ENCODE measurements at places on chromosomes 16 and 17.

DNA sequence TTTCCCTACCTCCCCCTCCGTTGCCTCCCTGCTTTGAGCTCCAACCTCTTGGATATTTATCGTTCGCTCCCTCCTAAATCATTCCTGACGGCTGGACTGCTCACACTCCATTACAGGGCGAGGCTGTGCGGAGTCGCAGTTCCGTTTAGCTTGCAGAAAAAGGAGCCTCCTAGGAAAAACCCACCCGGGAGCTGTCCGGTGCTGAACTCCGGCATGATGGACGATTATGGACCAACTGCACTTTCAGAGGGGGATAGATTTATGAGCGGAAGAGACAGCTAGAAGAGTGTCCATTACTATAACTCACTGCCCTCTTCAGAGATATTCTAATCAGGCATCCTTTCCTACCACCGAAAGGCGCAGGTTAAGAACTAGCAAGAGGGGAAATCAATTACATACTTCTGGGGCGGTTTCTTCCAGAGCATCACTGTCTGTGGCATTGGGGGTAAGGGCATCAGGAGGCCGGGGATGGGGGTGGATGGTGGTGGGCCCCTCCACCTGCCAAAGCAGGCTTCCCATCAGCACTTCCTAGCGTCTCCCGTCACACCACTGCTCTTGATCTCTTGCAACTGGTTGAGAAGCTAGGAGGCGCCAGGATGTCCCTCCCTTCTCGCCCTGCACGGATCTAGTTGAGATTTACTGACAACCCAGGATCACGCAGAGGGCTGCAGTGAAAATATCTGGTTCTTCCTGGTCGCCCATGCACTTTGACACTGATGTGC is 251.2 kb downstream of the ENGASE start:
- no peak for DNase-seq

GRCh38 chr16:70746708-70747424 is 54.1 kb downstream of the VAC14 start:
- DNase-seq, result no peak

GRCh38 chr16:75433732-75434413 is 570 bp upstream of the CFDP1 start:
- DNase-seq, result peak; percentile 93

GRCh38 chr17:68592009-68592408 is 9.2 kb downstream of the FAM20A start:
- DNase-seq, result no peak

GRCh38 chr16:88380099-88380498 is 2.7 kb upstream of the ZNF469 start:
- no peak for DNase-seq

DNA sequence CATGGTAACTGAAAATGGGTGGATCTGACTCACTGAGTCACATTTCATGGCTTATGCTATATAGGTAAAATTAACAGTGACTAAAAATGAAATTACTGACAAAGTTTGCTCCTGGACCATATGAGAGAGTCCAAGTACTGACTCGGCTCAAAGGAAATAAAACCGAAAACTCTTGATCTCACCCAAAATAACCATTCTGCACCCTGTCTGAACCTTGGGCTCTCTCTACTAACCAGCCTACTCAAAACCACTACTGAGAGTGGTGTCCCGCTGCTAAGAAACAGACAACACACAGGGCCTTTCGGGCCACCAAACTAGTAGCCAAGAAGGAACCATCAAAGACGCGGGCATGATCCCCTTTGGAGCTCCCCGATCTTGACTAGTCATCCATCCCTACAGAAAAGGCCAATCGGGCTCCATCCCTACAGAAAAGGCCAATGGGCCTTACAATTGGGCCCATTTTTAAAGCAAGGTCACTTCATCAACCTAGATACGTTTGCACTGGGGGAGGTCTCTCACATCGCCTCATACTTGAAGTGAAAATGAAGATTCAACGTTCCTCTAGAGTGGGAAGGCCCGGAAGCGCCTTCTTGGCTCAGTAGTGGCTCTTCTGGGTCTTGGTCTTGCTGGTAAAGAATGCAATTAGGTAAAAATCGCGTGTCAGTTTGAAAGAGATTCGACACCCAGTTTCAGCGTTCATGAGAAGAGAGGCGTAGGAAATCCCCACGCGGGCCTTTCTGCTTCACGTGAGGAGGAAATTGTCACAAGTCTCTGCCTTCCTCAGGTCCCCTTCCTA is 720 bp upstream of the ZPBP2 start:
- DNase-seq, result no peak

DNA sequence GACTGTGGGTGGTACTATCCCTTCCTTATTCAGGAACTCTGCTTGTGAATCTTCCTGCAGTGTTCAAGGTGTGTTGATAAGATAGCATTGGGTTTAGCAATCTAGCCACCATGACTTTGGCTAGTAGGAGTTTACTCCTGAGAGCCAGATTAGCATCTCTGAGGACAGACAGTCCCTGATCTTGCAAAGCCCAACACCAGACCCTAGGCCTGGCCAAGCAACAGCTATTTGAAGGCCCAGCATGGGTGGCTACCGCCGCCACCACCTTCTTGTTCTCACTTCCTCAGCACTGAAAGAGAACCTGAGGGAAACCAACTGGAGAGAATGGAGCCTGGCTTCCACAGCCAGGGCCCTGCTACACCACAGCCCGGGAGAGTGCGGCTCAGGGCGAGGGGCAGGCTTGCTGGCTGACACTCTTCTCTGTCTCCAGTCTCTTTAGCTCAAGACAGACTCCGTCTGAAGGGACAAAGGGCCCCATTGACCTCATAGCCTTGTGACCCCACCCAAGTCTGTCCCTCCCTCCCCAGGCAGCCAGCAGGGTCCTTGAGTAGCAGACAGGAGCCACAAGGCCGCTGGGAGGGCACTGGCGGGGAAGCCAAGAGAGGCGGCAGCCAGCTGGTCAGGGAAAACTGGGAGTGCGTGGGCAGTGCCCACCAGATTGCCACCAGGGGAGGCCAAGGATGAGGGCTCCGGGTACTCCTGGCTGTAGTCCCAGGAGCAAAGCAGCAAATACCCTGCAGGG is 10.9 kb upstream of the ARHGAP23 start:
- no peak for DNase-seq

- no peak for DNase-seq
These were observed 684 bp downstream of the SLX4 start for GRCh38 chr16:3610698-3611145.

DNA sequence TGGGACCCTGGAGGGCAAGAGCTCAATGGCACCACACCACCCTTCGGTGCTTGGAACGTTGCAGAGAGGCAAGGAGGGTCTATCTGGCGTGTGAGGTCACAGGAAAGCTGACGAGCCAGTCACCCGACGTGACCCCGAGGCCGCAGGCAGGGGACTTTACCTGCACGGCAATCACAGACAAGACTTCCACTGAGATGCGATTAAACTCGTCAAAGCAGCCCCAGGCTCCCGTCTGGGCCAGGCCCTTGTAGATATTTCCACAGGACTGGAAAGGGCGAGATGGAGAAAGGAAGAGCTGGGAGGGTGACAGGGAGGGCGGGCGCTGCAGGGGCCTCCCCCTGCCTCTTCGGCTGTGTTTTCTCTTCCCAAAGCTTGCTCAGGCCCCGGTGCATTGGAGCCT is 78.3 kb downstream of the DNAH17 start:
- no peak for DNase-seq

DNA sequence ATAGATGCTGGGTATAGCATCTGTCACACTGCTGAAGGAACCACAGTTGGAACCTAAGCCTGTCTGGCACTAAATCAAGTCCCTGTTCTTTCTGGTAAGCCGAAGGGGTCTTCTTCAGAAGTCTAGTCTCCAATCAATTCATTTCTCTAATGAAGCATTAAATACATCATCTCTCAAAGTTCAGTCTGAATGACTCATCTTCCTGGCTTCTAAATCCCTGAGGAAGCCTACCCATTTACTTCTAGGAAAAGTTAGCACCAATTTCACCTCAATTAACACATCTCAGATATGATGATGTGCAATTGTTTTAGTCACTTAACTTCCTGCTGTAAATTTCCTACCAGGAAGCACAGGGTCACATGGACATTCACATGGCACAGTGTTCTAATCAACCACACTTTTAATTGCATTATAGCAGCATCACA is 49.9 kb downstream of the TEX14 start:
- DNase-seq, result no peak

- DNase-seq, result no peak
These were observed at the start of gene MRPL12 for GRCh38 chr17:81702934-81703746. TSS of gene MRPL12 (plus strand) at chr17:81703367. CDS start at chr17:81703502, 135 bp downstream.

DNA sequence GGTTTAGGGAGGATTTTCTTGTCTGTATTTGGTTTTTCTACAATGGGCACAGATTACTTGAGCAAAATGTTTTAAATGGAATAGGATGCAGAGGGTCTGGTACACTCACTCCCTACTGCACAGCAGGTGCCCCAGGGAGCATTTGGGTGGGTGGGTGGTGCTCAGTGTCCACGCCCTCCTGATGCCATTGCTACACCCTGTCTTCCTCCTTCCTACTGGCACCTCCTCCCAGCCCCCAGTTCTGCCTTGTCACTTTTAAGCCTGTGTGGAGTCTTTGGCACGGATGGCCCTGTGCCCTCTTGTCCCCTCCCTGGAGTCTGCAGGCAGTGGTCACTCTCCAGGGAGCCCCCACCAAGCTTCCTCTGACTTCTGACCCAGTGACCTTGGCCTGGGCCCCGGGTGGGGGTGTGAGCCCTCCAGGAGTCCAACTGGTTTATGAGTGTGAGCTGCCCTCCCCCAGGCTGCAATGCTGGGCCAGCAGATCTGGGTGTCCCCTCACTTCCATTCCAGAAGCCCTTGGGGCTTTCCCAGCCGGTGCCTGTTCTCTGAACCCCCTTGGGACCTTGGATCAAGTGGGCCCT is 15.5 kb downstream of the LLGL2 start:
- no peak for DNase-seq

- DNase-seq, result no peak
These were observed 79.8 kb downstream of the ZNF423 start for GRCh38 chr16:49776085-49776595.

- no peak for DNase-seq
These were observed 19.5 kb downstream of the USP7 start for GRCh38 chr16:8943966-8944759.

GRCh38 chr16:21592191-21592590 is 7.2 kb upstream of the METTL9 start:
- DNase-seq, result no peak

- DNase-seq, result no peak
These were observed 42.2 kb upstream of the GSE1 start for GRCh38 chr16:85570735-85571562.

DNA sequence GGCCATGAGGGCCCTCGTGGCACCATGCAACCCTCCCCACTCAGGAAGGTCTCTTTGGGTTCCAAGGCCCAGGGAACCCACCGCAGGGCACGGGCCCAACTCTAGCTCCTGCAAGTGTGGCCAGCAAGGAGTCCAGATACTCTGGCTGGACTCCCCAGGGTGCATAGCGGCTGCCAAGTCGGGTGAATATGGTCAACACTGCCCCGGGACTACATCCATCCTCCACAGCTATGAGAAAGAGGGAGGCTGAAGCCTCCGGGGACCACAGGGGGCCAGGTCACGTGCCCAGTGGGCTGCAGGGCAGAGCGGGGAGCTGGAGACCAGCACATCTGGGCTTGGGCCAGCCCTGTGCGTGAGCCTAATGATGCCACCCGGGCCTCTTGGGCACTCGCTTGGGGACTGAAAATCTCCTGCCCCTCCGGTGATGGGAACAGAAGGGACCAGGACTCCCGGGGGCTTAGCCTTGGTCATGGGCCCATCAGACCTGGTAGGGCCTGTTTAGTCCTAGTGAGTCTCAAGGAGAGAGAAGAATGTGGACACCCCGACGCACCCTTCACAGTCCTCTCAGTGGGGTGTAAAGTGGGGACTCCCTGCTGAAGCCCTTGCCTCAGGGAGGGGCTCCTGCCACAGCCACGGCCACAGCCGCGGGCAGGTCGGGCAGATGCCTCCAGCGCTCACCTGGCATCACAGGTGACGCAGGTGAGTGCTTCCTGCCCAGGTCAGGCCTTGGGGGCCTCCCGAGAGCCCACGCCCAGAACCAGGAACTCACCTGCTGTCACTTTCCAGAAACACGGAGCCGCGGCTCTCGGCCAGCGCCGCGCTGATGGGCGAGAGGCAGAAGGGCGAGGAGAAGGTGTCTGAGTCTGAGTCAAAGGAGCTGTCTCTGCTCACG is 26.0 kb downstream of the TBC1D16 start:
- DNase-seq, result no peak

DNA sequence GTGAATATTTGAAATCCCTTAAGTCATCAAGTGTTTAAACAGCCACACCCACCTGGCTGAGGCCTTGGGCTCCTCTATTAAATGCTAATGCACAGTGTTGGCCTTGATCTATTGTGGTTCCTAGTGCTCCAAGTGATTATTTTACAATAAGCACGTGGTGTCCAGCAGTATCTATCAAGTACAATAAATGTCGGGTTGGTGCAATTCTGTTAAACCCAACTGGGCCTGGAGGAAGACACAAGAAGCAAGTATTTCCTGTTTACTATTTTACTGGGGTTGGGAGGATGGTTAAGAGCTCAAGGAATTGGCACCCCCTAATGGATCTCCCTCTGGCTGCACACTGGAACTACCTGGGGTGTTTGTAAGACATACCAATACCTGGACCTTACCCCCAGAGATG is 72.1 kb upstream of the HNF1B start:
- DNase-seq, result no peak

DNA sequence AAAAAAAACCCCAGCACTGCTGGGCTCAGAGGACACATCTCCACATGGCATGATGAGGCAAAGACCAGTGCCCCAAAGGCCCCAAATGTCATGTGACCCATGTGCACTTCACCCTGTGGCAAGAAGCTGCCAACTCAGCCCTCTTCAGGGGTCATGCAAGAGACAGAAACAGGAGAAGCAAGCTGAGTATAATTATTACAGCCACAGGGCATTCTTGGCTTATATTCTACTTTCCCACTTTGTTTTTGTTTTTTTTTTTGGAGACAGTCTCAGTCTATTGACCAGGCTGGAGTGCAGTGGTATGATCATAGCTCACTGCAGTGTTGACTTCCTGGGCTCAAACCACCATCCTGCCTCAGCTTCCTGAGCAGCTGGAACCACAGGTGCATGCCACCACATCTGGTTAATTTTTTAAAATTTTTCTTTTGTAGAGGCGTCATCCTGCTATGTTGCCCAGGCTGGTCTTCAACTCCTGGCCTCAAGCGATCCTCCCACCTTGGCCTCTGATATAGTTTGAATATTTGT is 32.7 kb upstream of the LITAF start:
- DNase-seq, result no peak

GRCh38 chr17:51155416-51155815 is 2.1 kb downstream of the NME1 start:
- DNase-seq, result peak; percentile 47

DNA sequence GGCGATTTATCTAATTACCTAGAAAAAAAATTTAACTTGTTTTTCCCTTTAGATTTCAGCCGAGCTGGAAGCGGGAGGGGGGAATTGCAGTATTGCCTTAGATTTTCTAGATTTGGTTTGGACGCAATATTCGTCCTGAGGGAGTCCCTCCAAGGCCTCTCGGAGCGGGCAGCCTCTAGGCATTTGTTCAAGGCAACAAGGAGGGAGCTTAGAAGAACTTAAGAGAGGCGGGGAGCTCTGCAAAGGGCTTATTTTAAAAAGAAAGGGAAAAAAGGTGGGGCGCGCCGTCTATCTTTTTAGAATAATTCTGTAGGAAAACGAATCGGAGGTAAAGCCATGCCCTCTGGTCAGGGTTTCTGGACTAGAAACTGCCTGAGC is 407 bp upstream of the TMEM94 start:
- no peak for DNase-seq
